NCI-H1105 (cell line): ENCODE measurements at places on chromosomes 4 and X.

GRCh38 chr4:90209922-90210321 is 82.7 kb downstream of the CCSER1 start:
- no peak for DNase-seq

DNA sequence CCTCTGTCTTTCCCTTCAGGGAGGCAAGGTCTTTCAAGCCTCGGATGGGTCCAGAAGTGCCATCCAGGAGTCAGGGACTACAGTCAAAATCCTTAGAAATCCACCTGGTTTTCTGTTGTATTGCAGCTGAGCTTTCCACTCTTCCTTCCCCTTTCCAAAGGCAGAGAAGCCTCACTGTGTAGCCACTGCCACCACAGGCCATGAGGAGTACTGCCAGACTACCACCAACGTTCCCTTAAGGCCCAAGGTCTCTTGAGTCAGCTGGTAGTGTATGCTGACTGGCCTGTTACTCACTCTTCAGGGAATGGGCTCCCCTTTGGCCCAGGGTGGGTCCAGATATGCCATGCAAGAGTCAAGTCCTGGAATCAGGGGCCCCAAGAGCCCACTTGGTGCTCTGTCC is 1454.1 kb downstream of the PCDH19 start:
- DNase-seq = no peak

GRCh38 chr4:152927737-152928136 is 8.4 kb upstream of the FHDC1 start:
- no peak for DNase-seq

GRCh38 chrX:133741303-133741702 is 244.1 kb downstream of the GPC3 start:
- DNase-seq = no peak

DNA sequence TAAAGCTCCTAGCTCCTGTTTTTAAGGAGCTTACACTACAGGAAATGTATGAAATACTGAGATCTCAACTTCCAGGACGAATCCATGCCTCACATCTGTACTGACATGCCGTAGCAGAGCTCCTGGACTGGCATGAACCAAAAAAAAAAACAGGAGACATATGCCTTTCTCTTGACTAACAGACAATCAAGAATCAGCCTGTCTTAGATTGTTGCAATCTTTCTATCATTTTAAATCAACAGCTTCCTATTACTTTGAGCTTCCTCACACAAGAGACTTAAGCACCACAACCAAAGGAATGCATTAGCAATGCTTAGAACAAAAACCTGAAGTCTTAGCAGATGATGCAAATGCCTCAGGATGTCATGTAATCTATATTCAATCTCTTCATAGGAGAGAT is 34.7 kb upstream of the AREG start:
- DNase-seq = no peak

DNA sequence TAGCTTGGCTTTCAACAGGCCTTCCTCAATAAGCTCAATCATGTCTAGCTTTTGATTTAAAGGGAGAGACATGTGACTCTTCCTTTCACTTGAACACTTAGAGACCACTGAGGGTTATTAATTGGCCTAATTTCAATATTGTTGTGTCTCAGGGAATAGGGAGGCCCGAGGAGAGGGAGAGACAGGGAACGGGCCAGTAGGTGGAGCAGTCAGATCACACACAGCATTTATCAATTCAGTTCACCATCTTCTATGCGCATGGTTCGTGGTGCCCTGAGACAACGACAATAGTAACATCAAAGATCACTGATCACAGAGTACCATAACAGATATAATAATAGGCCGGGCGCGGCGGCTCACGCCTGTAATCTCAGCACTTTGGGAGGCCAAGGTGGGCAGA is 17.8 kb downstream of the ZNF81 start:
- no peak for DNase-seq

DNA sequence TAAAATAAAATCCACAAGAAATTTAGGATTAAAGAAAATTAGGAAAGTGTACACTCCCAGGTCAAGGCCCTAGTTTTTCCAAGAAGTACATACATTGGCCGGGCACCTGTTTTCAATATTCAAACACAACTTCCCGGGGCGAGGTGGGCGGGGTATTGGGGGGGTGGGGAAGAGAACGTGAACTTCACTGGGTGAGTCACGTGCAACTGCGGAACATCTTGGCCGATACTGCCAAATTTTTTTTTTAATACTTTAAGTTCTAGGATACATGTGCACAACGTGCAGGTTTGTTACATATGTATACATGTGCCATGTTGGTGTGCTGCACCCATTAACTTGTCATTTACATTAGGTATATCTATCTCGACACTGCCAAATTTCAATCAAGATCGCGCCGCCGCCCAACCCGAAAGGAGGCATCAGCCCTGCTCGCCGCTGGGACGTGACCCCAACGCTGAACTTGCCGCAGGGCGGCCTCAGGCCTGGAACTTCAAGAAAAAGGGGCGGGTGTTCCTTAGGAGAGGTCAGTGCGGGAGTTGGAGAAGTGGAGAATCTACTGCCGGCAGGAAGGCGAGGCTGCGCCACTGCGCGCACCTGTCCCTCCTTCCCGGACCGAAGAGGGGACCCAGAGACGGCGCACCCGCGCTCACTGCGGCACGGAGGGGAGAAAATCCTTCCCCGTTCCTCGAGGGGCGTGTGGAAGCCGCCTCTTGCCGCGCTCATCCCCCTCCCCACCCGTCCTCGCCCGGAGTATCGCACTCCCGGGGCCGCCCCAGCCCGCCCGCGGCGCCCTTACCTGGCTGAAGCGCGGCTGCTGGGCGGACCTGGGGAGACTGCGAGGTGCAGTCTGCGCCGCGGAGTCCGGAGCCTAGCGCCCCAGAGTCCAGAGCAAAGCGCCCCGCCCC is at the start of gene TEC:
Gene TEC, minus strand, starts transcription at position 883 of the 905 bp plus-strand sequence. CDS start 41,224 bp downstream, outside the sequence.
- no peak for DNase-seq

- DNase-seq = no peak
These were observed 31.1 kb downstream of the ZBTB49 start for GRCh38 chr4:4320951-4321714.

GRCh38 chr4:139515531-139515958 is 40.5 kb downstream of the SETD7 start:
- DNase-seq = no peak
